ENCODE measurements at places on chromosomes 5 and 9. TPM values are rescaled to one million over a fixed set of nuclear protein-coding genes. Genes with fewer than 3 reads are reported as not detected.
A peak's percentile ranks its signal among the peaks of the same experiment; 100 is the strongest.

GRCh38 chr9:132008184-132008803, 71.4 kb downstream of the MED27 start:
- H3K4me3 ChIP-seq: no peak overlapping the region
- no peak for DNase-seq
- no peaks in the 10 kb centered on the region for H3K4me1 ChIP-seq
- H3K27ac ChIP-seq: no peak overlapping the region
- H3K36me3 ChIP-seq: no peaks in the 10 kb centered on the region

DNA sequence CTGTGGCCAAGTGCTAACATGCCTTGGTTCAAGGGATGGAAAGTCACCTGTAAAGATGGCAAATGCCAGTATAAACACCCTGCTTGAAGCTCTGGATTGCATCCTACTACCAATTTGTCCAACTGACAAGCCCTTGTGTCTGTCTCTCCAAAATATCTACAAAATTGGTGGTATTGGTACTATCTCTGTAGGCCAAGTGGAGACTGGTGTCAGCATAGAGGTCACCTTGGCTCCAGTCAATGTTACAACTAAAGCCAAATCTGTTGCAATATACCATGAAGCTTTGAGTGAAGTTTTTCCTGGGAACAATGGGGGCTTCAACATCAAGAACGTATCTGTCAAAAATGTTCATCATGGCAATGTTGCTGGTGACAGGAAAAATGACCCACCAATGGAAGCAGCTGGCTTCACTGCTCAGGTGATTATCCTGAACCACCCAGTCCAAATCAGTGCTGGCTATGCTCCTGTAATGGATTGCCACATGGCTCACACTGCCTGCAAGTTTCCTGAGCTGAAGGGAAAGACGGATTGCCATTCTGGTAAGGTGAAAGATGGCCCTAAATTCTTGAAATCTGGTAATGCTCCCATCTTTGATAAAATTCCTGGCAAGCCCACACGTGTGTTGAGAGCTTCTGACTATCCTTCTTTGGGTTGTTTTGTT, 19.9 kb downstream of the AFF4 start:
- H3K4me1 ChIP-seq: peaks cover 37% of the 10 kb centered on the region
- H3K4me3 ChIP-seq: no peak overlapping the region
- H3K27me3 ChIP-seq: no peaks in the 10 kb centered on the region
- H3K36me3 ChIP-seq: no peaks in the 10 kb centered on the region

DNA sequence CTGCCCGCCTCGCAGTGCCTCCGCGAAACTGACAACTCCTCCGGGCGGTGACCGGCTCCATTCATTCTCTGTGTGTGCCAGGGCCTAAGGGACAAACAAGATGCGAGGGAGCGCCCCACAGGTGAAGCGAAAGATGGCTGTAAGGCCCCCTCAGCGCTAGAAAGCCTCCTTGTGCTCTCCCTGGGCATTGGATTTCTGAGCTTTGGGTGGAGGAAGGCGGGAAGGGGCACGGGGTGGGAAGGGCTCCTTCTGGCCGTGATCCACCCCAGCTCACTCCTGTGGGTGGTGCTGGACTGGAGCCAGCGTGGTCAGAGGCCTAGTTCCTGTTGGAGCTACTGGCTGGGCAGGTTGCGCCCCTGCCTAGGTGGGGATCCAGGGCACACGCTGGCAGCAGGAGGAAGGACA, 943 bp downstream of the GALNT12 start:
- peak; percentile 75 for DNase-seq
- no peaks in the 10 kb centered on the region for H3K27me3 ChIP-seq
- H3K36me3 ChIP-seq: no peaks in the 10 kb centered on the region
- H3K4me1 ChIP-seq: peaks cover 53% of the 10 kb centered on the region
- peak overlapping the region; percentile 64 for H3K4me3 ChIP-seq
- peak overlapping the region; percentile 86 for H3K27ac ChIP-seq

DNA sequence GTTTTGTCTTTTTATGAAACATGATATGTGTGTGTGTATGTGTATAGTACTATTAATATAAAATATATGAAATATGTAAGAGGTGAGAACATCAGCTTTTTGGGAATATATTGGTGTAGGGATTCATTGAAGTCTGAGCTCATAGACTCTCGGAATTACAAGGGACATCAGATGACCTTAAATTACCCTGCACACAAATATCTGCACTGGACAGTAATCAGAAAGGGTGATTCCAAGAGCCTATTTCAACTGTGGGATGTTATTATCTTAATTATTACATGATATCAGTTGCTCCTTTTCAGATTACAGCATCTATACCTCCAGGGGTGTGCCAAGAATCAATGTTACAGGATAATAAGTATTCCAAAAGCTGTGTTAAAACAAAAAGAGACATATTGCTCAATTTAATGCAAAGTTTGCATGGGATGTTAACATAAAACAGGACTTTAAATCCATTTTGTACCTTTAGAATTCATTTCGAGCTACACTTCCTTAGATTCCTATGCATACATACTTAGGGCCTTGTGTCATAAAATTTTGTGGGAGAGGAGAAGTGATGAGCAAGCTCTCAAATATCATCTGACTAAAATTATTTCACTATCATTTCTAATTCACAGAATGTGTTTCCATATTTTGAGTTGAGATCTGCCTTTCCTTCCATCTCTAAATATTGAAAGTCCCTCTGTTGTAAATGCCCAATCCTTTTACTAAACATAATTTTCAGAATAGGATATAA, 365.2 kb downstream of the BRINP1 start:
- H3K36me3 ChIP-seq: no peaks in the 10 kb centered on the region
- no peak overlapping the region for H3K4me3 ChIP-seq
- H3K4me1 ChIP-seq: no peaks in the 10 kb centered on the region
- no peak for DNase-seq
- peak overlapping the region; percentile 68 for H3K27ac ChIP-seq

GRCh38 chr9:33220681-33221567, 19.0 kb upstream of the SPINK4 start:
- no peak for DNase-seq
- no peak overlapping the region for H3K4me3 ChIP-seq
- no peaks in the 10 kb centered on the region for H3K36me3 ChIP-seq
- H3K4me1 ChIP-seq: peaks cover 8% of the 10 kb centered on the region

- H3K27me3 ChIP-seq: no peaks in the 10 kb centered on the region
- no peak overlapping the region for H3K4me3 ChIP-seq
- no peaks in the 10 kb centered on the region for H3K4me1 ChIP-seq
- no peak overlapping the region for H3K27ac ChIP-seq
These were observed 28.7 kb downstream of the MORN5 start for GRCh38 chr9:122188369-122188768.

PAEP gene
- total RNA-seq: not detected

EDIL3 gene
- 57.3 TPM for total RNA-seq
